ENCODE measurements at places on chromosomes 5 and 9. TPM values are rescaled to one million over a fixed set of nuclear protein-coding genes. Genes with fewer than 3 reads are reported as not detected.

GRCh38 chr9:75500479-75500878 lies 390.0 kb upstream of the PCSK5 start:
- no peak overlapping the region for H3K27ac ChIP-seq
- no peaks in the 10 kb centered on the region for H3K27me3 ChIP-seq
- no peaks in the 10 kb centered on the region for H3K4me1 ChIP-seq
- H3K4me3 ChIP-seq = no peak overlapping the region
- no peaks in the 10 kb centered on the region for H3K36me3 ChIP-seq
- no peak for DNase-seq

ZNF608 gene
- 42.4 TPM for total RNA-seq

INSL6 gene
- 32.8 TPM for total RNA-seq

DNA sequence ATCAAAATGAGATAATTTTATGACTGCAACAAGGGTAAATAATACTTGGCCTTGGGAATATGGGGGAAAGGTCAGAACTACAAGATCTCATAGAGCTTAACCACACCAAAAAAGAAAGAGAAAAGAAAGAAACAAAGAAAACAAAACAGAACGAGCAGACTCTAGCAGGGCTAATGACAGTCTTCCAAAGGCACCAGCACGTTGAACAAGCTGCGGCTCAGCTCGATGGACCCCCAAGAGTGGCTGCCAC lies 689 bp downstream of the AK3 start:
- H3K27ac ChIP-seq = peak overlapping the region; percentile 92
- no peaks in the 10 kb centered on the region for H3K36me3 ChIP-seq
- H3K4me1 ChIP-seq = peaks cover 8% of the 10 kb centered on the region
- DNase-seq = no peak
- H3K27me3 ChIP-seq = no peaks in the 10 kb centered on the region

DNA sequence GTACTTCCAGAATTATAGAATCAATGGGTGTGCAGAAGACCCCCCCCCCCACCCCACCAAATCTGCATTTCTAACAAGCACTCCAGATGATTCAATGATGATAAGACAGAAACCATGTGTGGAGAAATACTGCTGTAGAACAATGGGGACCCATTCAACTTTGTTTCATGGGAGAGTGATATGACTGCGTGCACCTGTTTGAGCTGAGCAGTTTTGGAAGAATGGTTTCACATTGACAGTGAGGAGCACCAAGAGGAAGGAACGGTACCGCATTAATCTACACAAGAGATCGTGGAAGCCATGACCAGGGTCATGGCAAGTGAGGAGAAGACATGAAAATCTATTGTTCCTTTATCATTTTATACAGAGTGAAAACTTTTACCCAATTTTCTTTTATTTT lies 202.7 kb downstream of the CD180 start:
- H3K36me3 ChIP-seq = no peaks in the 10 kb centered on the region
- H3K4me3 ChIP-seq = no peak overlapping the region

MARVELD2 gene
- total RNA-seq = 6.9 TPM

SLC4A9 gene
- total RNA-seq = 0.81 TPM

DNA sequence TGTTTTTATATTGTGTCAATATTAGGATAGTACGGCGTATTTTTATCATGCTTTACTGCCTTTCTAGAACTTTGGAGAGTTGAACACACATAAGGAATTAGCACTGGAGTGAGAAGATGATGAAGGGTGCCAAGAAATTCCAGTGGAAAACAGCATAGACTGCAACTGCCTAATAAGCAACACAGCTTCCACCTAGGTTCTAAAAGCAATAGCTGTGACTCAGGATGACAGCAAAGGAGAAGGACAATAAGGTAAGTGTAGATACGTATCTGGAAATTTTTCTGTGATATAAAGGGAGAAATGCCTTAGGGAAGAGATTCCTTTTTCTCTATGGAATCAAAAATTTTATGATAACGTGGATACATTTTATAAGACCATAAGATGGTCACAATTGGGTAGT lies 7.4 kb downstream of the PTPRD start:
- H3K36me3 ChIP-seq = no peaks in the 10 kb centered on the region
- no peaks in the 10 kb centered on the region for H3K27me3 ChIP-seq
- H3K4me3 ChIP-seq = no peak overlapping the region

DNA sequence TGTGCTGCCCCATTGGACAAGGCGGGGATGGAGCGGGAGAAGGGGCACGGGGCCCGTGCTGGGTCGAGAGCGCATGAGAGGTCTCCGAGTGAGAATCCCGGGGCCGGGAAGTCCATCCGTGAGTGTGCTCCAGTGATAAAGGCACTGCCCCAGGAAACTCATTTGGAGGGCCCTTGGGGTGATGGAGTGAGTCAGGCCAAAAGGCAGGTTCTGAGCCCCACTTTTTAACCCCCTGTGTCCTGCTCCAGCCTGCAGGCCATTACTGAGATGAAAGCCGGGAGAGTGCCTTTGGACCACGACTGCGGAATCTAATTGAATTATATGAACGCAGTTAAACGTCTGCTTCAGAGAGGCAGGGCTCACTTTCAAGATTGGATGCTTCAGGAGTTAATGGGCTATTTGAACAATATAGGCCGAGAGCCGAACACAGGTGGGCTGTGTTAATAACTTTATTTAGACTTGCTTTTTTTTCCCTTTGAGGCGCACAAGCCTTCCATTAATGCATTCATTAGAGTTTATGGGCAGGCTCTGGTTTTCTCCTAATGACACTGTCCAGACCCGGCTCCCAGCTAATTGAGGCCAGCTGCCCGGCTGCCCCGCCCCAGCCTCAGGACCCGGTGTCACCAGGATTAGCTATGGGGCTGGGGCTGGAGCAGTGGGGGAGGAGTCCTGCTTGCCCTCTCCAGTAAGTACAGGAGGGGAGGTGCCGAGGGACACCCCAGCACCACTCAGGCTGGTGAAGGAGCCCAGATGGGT lies 79.1 kb upstream of the LMX1B start:
- no peak overlapping the region for H3K4me3 ChIP-seq
- no peaks in the 10 kb centered on the region for H3K4me1 ChIP-seq
- no peak overlapping the region for H3K27ac ChIP-seq
- no peak for DNase-seq

POLR3G gene
- 9.4 TPM for total RNA-seq

- peaks cover 68% of the 10 kb centered on the region for H3K4me1 ChIP-seq
- H3K27me3 ChIP-seq = no peaks in the 10 kb centered on the region
- no peak for DNase-seq
- no peaks in the 10 kb centered on the region for H3K36me3 ChIP-seq
Measured at GRCh38 chr9:129490583-129491486, 130.1 kb downstream of the C9orf50 start.

GRCh38 chr9:133752739-133753446 lies 14.7 kb upstream of the SARDH start:
- no peaks in the 10 kb centered on the region for H3K27me3 ChIP-seq
- no peaks in the 10 kb centered on the region for H3K4me1 ChIP-seq
- no peak for DNase-seq
- H3K36me3 ChIP-seq = no peaks in the 10 kb centered on the region
- H3K4me3 ChIP-seq = no peak overlapping the region

SPINK7 gene
- total RNA-seq = not detected

CARTPT gene
- total RNA-seq = 15.0 TPM

DNA sequence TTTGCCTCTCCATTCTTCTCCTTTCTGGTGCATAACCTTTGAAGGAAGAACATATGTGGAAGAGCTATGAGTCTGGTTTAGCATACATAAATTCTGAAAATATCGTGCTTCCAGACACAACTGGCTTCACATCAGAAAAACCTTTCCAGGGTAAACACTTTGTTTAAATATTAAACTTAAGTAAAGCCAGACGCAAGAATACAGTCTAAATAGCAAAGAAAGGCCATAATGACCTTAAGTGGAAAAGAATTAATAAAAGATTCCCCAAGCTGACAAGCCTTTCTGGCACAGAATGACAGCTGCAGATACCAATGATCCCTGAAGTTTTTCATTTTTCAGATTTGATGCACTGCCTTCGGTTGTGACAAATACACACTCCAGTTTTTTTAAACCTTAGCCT lies 13.5 kb upstream of the TSSK1B start:
- DNase-seq = no peak
- no peak overlapping the region for H3K27ac ChIP-seq
- no peaks in the 10 kb centered on the region for H3K4me1 ChIP-seq
- H3K4me3 ChIP-seq = no peak overlapping the region
- H3K27me3 ChIP-seq = no peaks in the 10 kb centered on the region
- no peaks in the 10 kb centered on the region for H3K36me3 ChIP-seq

DNA sequence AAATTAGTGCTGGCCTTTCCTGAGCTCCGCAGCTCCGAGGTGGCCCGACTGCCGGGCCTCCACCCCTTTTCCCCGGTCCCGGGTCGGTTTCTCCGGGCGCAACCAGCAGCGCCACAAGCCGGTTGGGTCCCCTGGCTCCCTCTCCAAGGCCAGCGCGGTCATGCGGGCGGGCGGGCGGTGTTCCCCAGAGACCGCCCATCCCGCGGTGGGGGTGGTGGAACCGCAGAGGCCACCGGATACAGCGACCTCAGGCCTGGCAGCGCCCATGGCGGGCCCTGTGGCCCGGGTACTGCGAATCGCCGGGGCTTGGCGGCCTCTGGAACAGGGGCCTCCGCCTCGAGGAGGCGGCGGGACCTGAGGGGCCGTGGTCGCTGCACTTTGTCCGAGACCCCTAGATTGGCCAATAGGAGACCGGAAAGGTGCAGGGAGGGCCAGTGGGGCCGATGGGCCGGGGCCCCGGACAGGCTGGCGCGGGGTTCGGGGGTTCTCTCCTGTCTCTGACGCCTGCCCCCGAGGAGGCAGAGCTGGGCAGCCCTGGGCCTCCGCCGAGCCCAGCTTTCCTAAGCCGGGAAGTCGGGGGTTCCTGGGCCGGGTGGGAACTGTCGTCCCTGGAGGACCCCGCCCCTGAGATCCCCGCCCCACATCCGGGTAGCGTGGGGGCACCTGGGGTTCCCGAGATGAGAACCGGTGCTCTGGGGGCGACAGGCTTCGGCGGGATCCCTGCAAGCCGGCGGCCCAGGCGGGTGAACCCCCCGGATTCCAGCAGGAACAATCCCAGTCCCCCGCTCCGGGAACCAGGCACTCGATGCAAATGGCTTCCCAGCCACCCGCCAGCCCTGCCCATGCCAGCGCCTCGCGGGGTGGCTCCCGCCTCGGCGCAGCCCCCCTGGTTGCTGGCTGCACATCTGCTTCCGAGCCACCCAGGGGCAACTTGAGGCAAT lies 293.9 kb downstream of the ZSWIM6 start:
- no peaks in the 10 kb centered on the region for H3K36me3 ChIP-seq
- H3K27me3 ChIP-seq = no peaks in the 10 kb centered on the region
- H3K4me3 ChIP-seq = peak overlapping the region; percentile 75
- H3K4me1 ChIP-seq = peaks cover 9% of the 10 kb centered on the region

- H3K36me3 ChIP-seq = no peaks in the 10 kb centered on the region
- no peak for DNase-seq
- no peaks in the 10 kb centered on the region for H3K27me3 ChIP-seq
- no peak overlapping the region for H3K27ac ChIP-seq
Measured at GRCh38 chr9:14895806-14896205, 14.4 kb downstream of the FREM1 start.

GRCh38 chr5:45609661-45610060 lies 86.5 kb downstream of the HCN1 start:
- H3K4me1 ChIP-seq = no peaks in the 10 kb centered on the region
- H3K36me3 ChIP-seq = no peaks in the 10 kb centered on the region
- H3K4me3 ChIP-seq = no peak overlapping the region

DNA sequence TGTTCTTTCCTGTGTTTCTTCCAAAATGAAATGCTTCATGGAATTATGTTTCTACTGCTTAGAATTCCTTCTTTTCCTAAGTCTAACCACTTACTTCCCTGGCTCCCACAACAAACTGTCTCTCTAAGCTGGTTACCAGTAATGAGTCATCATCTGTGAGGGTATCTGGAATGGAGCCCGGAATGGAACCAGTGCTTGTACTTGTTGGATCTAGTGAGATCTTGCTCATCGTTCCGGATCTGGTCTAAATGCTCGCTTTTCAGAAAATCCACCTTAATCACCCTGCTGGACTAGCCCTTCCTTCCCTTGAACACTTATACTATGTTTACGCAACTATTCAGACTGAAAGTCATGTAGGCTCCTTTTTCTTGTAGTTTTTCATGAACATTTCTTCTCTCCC lies 184.8 kb downstream of the PBX3 start:
- no peaks in the 10 kb centered on the region for H3K36me3 ChIP-seq
- H3K27me3 ChIP-seq = no peaks in the 10 kb centered on the region
- no peak for DNase-seq
- no peaks in the 10 kb centered on the region for H3K4me1 ChIP-seq
- no peak overlapping the region for H3K27ac ChIP-seq
- H3K4me3 ChIP-seq = no peak overlapping the region

DNA sequence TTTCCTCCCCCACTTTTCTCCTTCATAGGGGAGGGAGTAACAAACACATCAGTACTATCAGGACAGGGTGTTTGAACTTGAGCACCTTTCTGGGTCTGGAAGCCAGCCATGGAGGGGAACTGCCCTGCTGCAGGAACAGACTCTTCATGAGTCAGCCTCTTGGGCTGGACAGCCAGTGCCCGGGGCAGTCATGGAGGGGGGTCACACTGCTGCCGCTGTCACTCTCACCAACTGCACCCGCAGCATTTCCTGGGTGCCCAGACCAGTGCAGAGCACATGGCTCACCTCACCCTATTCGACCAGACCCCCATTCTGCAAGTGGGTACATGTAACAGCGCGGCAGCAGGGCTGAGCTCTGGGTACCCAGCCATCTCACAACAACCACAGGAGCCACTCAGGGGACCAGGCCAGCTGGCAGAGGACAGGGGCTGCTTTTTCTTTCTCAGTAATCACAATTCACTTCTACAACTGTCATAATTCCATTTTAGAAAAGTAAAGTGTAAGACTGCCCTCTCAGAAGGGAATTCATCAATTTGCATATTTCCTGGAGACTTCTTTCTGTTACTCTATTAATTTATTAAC lies 118.4 kb downstream of the CTNND2 start:
- no peaks in the 10 kb centered on the region for H3K36me3 ChIP-seq
- H3K27me3 ChIP-seq = no peaks in the 10 kb centered on the region
- H3K4me3 ChIP-seq = no peak overlapping the region
- no peaks in the 10 kb centered on the region for H3K4me1 ChIP-seq
- DNase-seq = no peak

ZNF79 gene
- 19.5 TPM for total RNA-seq

DNA sequence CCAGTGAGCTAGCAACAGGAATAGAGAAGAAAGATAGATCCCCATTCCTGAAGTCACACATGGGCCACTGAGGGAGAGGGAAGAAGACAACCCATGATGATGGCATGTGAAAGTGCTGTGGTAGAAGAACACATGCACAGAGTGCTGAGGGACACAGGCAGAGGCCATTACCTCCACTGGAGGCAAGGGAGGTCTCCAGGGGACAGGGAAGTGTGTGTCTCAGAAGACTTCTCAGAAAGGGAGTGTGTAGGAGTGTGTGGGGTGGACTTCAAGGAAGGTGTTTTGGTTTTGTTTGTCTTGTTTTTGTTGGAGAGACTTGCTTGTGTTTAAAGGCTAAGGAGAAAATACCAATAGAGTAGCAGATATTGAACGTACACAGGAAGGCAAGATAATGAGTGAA lies 77.0 kb upstream of the SMARCA2 start:
- no peak overlapping the region for H3K27ac ChIP-seq
- no peaks in the 10 kb centered on the region for H3K4me1 ChIP-seq
- no peak for DNase-seq
- no peak overlapping the region for H3K4me3 ChIP-seq

Data from testis (tissue), 5 donors.